ENCODE measurements at places on chromosomes 4 and X.
A peak's percentile ranks its signal among the peaks of the same experiment; 100 is the strongest.

- DNase-seq, result no peak
- no peak overlapping the region for H3K4me3 ChIP-seq
- no peaks in the 10 kb centered on the region for H3K4me1 ChIP-seq
- H3K27ac ChIP-seq, result no peak overlapping the region
- no peaks in the 10 kb centered on the region for H3K36me3 ChIP-seq
- no peaks in the 10 kb centered on the region for H3K27me3 ChIP-seq
Measured at GRCh38 chrX:148310426-148311165, 189.8 kb upstream of the AFF2 start.

GRCh38 chr4:40502934-40503333 is 126.7 kb downstream of the RBM47 start:
- DNase-seq, result no peak
- no peak overlapping the region for H3K4me3 ChIP-seq
- H3K4me1 ChIP-seq, result no peaks in the 10 kb centered on the region
- H3K27ac ChIP-seq, result no peak overlapping the region
- H3K27me3 ChIP-seq, result no peaks in the 10 kb centered on the region
- H3K36me3 ChIP-seq, result no peaks in the 10 kb centered on the region

- H3K36me3 ChIP-seq, result peaks cover 21% of the 10 kb centered on the region
- H3K27ac ChIP-seq, result no peak overlapping the region
- no peaks in the 10 kb centered on the region for H3K27me3 ChIP-seq
- H3K4me1 ChIP-seq, result no peaks in the 10 kb centered on the region
- no peak for DNase-seq
- H3K4me3 ChIP-seq, result no peak overlapping the region
Measured at GRCh38 chrX:139750390-139750789, 42.4 kb upstream of the MCF2 start.

DNA sequence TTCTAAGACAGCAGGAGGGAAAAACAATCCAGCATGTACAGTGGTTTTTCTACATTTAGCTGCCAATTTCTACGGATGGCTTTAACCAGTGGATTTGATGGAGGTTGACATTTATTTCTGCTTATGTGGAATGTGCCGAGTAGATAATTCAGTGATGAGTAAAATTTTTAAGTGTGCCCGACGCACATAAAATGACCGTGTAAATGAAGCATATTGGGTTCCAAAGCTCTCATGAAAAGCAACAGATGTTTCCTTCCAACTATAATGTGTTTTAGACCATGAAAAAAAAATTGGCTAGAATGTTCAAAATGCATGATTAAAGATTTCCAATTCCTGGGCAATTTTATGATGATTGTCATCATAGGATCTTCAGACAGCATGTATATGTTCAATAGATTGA is 14.1 kb downstream of the INPP4B start:
- DNase-seq, result no peak
- H3K27me3 ChIP-seq, result no peaks in the 10 kb centered on the region
- H3K4me3 ChIP-seq, result no peak overlapping the region
- no peak overlapping the region for H3K27ac ChIP-seq
- peaks cover 12% of the 10 kb centered on the region for H3K4me1 ChIP-seq

- DNase-seq, result no peak
- no peaks in the 10 kb centered on the region for H3K4me1 ChIP-seq
Measured at GRCh38 chr4:48227662-48228061, 42.0 kb downstream of the TEC start.

DNA sequence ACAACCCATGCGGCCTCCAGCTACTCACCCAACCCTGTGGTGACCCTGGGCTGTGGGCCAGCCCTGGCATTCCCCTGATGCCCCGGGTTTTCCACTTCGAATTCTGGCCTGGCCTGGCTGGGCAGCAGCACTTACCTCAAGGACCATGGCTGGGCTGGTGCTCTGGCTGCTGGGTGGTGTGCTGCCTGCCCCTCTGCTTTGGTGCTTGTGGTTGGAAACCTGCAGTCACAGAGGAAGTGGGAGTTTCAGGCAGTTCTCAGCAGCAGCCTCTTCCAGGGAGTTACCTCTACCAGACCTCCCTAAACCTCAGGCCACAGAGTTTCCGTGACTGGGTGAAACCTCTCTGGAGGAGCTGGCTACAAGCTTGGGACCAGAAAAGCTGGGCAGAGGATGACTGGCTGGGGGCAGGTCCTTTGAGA is at the start of gene CXCR3:
CXCR3 (minus strand) TSS at position 209 of the 419 bp plus-strand sequence; CDS start at position 147, 62 bp downstream.
- H3K36me3 ChIP-seq, result peaks cover 11% of the 10 kb centered on the region
- DNase-seq, result no peak
- no peak within 1 kb of the TSS for H3K27ac ChIP-seq
- no peaks in the 10 kb centered on the region for H3K27me3 ChIP-seq
- peaks cover 7% of the 10 kb centered on the region for H3K4me1 ChIP-seq
- no peak within 1 kb of the TSS for H3K4me3 ChIP-seq

- no peaks in the 10 kb centered on the region for H3K27me3 ChIP-seq
- peaks cover 6% of the 10 kb centered on the region for H3K36me3 ChIP-seq
- peak overlapping the region; percentile 90 for H3K27ac ChIP-seq
- peaks cover 77% of the 10 kb centered on the region for H3K4me1 ChIP-seq
Measured at GRCh38 chr4:147736458-147736857, 4.6 kb downstream of the ARHGAP10 start.

GRCh38 chr4:107744532-107744931 is 24.5 kb upstream of the PAPSS1 start:
- no peak for DNase-seq
- H3K27ac ChIP-seq, result no peak overlapping the region
- peaks cover 5% of the 10 kb centered on the region for H3K27me3 ChIP-seq
- H3K4me3 ChIP-seq, result no peak overlapping the region
- peaks cover 32% of the 10 kb centered on the region for H3K4me1 ChIP-seq
- no peaks in the 10 kb centered on the region for H3K36me3 ChIP-seq

GRCh38 chr4:1325681-1326635 is 21.1 kb upstream of the UVSSA start:
- H3K4me1 ChIP-seq, result no peaks in the 10 kb centered on the region
- H3K4me3 ChIP-seq, result no peak overlapping the region
- H3K27ac ChIP-seq, result no peak overlapping the region
- peak; percentile 86 for DNase-seq

DNA sequence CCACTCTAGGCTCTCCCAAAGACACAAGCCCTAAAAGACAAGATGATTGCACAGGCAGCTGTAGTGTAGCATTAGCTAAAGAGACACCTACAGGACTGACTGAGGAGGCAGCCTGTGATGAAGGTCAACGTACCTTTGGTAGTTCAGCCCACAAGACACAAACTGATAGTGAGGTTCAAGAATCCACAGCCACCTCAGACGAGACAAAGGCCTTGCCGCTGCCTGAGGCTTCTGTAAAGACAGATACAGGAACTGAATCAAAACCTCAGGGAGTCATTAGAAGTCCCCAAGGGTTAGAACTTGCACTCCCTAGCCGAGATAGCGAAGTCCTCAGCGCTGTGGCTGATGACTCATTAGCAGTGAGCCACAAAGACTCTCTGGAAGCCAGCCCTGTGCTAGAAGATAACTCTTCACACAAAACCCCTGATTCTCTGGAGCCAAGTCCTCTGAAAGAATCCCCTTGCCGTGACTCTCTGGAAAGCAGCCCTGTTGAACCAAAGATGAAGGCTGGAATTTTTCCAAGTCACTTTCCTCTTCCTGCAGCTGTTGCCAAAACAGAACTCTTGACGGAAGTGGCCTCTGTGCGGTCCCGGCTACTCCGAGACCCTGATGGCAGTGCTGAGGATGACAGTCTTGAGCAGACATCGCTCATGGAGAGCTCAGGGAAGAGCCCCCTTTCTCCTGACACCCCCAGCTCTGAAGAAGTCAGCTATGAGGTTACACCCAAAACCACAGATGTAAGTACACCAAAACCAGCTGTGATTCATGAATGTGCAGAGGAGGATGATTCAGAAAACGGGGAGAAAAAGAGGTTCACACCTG is 306.3 kb downstream of the ANK2 start:
- peaks cover 23% of the 10 kb centered on the region for H3K36me3 ChIP-seq
- DNase-seq, result no peak
- H3K4me1 ChIP-seq, result peaks cover 13% of the 10 kb centered on the region
- H3K27ac ChIP-seq, result peak overlapping the region; percentile 63
- no peak overlapping the region for H3K4me3 ChIP-seq
- H3K27me3 ChIP-seq, result no peaks in the 10 kb centered on the region

DNA sequence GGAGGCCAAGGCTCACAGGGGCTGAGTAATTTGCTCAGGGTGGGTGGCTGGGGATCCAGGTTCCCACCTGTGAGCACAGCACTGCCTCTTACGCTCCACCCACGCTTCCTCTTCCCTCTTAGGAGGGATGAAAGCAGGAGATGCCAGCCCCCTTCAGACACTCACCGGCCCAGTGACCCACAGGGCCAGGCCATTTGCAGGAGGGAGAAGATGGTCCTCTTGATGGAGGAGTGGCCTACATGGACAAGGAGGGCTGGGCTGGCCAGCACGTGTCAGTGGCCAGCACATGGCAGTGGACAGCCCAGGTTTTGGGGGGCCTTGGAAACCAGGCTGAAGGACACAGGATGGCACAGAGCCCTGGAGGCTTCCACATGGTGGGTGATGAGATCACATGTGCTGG is 108.1 kb upstream of the PSAPL1 start:
- H3K4me1 ChIP-seq, result peaks cover 14% of the 10 kb centered on the region
- no peaks in the 10 kb centered on the region for H3K27me3 ChIP-seq
- no peak for DNase-seq
- H3K36me3 ChIP-seq, result no peaks in the 10 kb centered on the region
- H3K4me3 ChIP-seq, result no peak overlapping the region

DNA sequence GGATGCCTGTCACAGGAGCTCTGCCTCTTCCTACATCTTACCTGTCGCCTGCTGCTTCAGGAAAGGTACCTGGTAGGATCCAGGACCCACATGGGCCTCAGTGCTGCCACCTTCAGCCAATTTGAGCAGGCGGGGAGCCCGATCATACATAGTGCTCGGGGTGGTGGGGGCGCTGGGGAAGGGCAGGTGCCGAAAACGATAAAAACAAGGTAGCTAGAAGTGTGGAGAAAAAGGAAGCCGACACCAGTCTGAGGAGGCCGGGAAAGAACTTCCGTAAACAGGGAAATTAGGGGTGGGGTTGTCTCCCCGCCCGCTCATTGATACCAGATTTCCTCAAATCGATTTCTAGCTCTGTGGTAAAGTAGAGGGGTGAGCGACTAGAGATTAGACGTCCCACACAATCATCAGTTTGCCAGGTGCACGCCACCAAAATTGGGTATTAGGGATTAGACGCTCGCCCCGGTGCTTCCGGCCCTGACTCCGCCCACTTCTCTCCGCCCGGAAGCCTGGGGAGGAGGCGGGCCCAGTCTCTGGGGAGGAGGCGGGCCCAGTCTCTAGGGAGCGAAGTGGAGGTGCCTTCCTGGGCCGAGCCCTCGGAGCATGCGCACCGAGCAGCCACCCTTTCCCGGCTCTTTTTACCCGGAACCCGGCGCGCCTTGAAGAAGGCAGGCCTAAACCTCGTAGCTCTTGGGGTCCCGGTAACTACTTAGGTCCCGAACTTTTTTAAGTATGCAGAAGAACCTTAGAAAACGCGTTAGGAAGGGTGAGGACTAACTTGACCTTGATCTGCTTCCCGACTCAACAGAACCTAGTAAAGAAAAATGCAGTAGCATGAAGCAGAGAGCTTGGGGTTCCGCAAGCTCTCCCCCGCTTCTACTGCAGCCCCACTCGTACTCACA is at the start of gene STPG2:
STPG2 (minus strand) TSS at position 476 of the 899 bp plus-strand sequence.
- peak; percentile 93 for DNase-seq
- H3K4me1 ChIP-seq, result peaks cover 21% of the 10 kb centered on the region
- H3K4me3 ChIP-seq, result peak within 1 kb of the TSS; percentile 94
- peak within 1 kb of the TSS; percentile 82 for H3K27ac ChIP-seq
- H3K27me3 ChIP-seq, result peaks cover 9% of the 10 kb centered on the region
- no peaks in the 10 kb centered on the region for H3K36me3 ChIP-seq

DNA sequence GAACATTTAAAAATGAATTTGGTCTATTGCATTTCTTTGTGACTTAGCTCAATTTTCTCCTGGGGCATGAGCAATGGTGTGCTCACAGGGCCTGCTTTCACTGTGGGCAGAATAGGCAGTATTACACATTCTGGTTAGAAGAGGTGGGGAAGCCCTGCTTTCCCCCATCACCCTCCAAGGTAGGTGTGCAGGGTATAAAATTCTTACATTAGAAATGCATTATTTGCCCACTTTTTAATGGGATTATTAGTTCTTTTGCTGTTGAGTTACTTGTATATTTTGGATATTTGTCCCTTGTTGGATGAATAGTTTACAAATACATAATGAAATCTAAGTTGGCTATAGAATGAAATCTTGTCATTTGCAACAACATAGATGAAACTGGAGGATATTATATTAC is 8.3 kb upstream of the STBD1 start:
- H3K4me1 ChIP-seq, result peaks cover 27% of the 10 kb centered on the region
- DNase-seq, result no peak
- H3K27ac ChIP-seq, result no peak overlapping the region
- H3K27me3 ChIP-seq, result no peaks in the 10 kb centered on the region

GRCh38 chrX:13147733-13148132 is 103.3 kb upstream of the FAM9C start:
- H3K4me3 ChIP-seq, result no peak overlapping the region
- no peaks in the 10 kb centered on the region for H3K36me3 ChIP-seq
- no peak for DNase-seq
- peak overlapping the region; percentile 72 for H3K27ac ChIP-seq
- no peaks in the 10 kb centered on the region for H3K27me3 ChIP-seq
- peaks cover 54% of the 10 kb centered on the region for H3K4me1 ChIP-seq

DNA sequence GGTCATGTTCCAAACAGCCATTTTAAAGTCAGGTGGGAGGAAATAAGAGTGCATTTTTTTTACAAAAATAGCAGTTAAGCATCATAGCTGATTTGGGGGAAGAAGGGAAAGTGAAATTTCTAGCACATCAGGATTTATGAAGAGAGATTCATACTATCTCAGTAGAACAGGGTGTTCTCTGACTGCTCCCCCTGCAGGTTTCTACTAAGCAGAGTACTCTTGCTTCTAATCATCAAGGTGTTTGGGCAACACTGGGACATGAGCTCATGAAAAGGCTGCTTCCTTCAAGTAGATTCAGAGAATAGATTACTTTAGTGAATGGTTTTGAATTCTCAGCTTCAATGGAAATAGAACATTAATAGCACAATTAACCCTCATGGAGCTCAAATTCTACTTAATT is 591.4 kb upstream of the PCDH10 start:
- H3K4me3 ChIP-seq, result no peak overlapping the region
- no peaks in the 10 kb centered on the region for H3K36me3 ChIP-seq
- DNase-seq, result no peak
- no peak overlapping the region for H3K27ac ChIP-seq
- no peaks in the 10 kb centered on the region for H3K4me1 ChIP-seq
- peaks cover 2% of the 10 kb centered on the region for H3K27me3 ChIP-seq

- no peak for DNase-seq
- peak overlapping the region; percentile 100 for H3K27ac ChIP-seq
- no peaks in the 10 kb centered on the region for H3K27me3 ChIP-seq
- H3K4me3 ChIP-seq, result peak overlapping the region; percentile 97
- peaks cover 4% of the 10 kb centered on the region for H3K36me3 ChIP-seq
- peaks cover 43% of the 10 kb centered on the region for H3K4me1 ChIP-seq
Measured at GRCh38 chr4:47486231-47486673, 1.2 kb downstream of the ATP10D start.

Data from chondrocyte (in vitro differentiated cells).